ENCODE measurements at places on chromosomes 2 and 18. TPM values are rescaled to one million over a fixed set of nuclear protein-coding genes. Genes with fewer than 3 reads are reported as not detected.
A peak's percentile ranks its signal among the peaks of the same experiment; 100 is the strongest.

Gene DYSF
- 208 TPM for total RNA-seq

DNA sequence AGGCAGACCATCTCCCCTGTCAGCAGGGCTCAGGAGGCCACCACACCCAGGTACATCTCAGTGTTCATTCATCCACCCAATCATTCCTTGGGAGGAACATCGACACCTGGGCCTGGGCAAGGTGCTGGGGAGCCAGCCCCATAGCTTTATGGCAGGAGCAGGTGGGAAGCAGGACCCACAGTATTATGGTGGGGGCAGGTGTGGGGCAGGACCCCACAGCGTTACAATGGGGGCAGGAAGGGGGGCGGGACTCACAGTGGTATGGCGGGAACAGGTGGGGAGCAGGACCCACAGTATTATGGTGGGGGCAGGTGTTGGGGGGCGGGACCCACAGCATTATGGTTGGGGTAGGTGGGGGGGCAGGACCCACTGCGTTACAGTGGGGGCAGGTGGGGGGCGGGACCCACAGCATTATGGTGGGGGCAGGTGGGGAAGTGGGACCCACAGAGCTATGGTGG lies 128.9 kb upstream of the HS6ST1 start:
- H3K4me1 ChIP-seq = no peaks in the 10 kb centered on the region
- H3K27ac ChIP-seq = no peak overlapping the region
- no peaks in the 10 kb centered on the region for H3K27me3 ChIP-seq

GRCh38 chr18:76589316-76589715 lies 94.3 kb upstream of the ZNF516 start:
- no peak for DNase-seq
- H3K4me1 ChIP-seq = no peaks in the 10 kb centered on the region
- no peaks in the 10 kb centered on the region for H3K36me3 ChIP-seq
- no peak overlapping the region for H3K27ac ChIP-seq
- peak overlapping the region; percentile 43 for H3K4me3 ChIP-seq

Gene NEB
- total RNA-seq = 4,041 TPM

- H3K27ac ChIP-seq = no peak overlapping the region
- H3K4me3 ChIP-seq = no peak overlapping the region
- H3K4me1 ChIP-seq = peaks cover 11% of the 10 kb centered on the region
- DNase-seq = no peak
These were observed 9.4 kb downstream of the CYP26B1 start for GRCh38 chr2:72138011-72138881.

DNA sequence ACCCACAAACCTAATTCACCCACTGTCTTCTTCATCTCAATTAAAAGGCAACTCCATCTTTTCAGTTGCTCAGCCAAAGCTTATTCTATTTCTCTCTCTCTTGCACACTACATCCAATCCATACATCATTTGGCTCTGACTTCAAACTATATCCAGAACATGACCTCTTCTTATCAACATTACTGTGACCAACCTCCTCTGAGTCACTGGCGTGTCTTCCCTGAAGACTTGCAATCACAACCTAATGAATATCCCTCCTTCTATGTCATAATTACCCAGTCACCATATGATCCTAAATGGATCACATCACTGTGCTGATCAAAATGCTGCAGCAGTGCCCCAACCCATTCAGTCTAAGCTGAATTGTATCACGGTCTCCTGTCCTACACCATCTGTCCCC lies 22.6 kb upstream of the SULT1C3 start:
- DNase-seq = no peak
- H3K27ac ChIP-seq = no peak overlapping the region
- H3K4me3 ChIP-seq = no peak overlapping the region
- peaks cover 4% of the 10 kb centered on the region for H3K27me3 ChIP-seq

DNA sequence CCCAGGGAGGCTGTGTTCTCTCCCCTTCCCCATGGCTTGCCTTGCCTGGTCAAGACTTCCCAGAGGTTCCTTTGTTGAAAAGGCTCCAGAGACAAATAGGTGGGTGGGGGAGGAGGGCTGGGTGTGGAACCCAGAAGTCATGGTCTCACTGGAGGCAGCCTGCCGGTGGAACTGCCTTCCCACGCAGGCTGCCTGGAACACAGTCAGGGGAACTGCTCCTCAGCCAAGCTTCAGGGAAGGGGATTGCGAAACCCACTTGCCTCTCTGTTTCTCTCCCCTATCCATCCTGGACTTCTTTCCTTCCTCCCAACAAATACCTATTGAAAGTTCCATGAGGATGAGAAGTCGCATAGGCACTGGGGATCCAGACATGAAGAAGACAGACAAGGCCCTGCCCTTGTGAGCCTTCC lies 31.6 kb downstream of the MARCO start:
- H3K4me3 ChIP-seq = no peak overlapping the region
- no peaks in the 10 kb centered on the region for H3K36me3 ChIP-seq
- no peaks in the 10 kb centered on the region for H3K4me1 ChIP-seq
- peak; percentile 74 for DNase-seq

- no peaks in the 10 kb centered on the region for H3K4me1 ChIP-seq
- no peaks in the 10 kb centered on the region for H3K27me3 ChIP-seq
- no peaks in the 10 kb centered on the region for H3K36me3 ChIP-seq
- H3K4me3 ChIP-seq = no peak overlapping the region
- DNase-seq = no peak
- H3K27ac ChIP-seq = no peak overlapping the region
These were observed 242.3 kb upstream of the NOL4 start for GRCh38 chr18:34467058-34467457.
